ENCODE measurements at places on chromosomes 5 and 9. TPM values are rescaled to one million over a fixed set of nuclear protein-coding genes. Genes with fewer than 3 reads are reported as not detected.

The NEUROG1 gene
- not detected for total RNA-seq

The F12 gene
- total RNA-seq: 0.40 TPM

The THOC3 gene
- total RNA-seq: 27.5 TPM

GRCh38 chr5:6745706-6746222, 32.5 kb downstream of the TENT4A start:
- DNase-seq: peak; percentile 78

DNA sequence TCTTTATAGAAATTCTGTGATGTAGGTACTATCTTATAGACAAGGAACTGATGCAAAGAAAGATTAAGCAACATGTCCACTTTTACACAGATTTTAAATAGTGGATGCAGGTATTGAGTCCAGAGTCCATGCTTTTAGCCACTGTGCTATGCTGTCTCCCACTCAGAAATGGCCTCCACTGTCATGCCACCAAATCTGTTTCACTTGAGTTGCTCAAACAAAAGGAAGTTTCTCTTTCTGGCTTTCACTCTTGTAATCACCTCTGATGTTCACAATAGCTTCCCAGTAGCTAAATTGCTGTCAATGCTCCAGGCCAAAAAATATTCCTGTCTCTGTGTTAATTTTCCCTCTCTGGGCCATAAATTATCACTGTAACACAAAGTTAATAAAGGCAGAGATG, 77.0 kb upstream of the RASA1 start:
- DNase-seq: no peak
